ENCODE measurements at places on chromosomes 1 and 21.

GRCh38 chr1:155968670-155969069 is 9.7 kb downstream of the ARHGEF2 start:
- no peak for DNase-seq

DNA sequence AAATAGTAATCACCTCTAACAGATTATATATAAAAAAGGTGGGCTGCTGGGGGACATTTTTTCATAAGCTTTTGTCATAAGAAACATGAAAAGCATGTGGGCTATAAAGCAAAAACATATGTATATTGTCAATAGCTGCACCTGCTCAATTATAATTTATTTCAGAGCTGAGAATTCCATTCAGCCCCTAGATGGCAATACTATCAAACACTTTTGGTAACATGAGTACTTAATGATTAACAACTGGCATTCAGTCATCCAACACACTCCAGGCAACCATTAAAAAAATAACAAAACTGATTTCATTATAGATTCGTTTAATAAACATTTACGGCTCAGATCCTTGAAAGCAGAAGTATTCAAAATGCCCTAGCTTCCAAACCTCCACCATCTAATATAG is 115.1 kb downstream of the KCTD3 start:
- DNase-seq: no peak

DNA sequence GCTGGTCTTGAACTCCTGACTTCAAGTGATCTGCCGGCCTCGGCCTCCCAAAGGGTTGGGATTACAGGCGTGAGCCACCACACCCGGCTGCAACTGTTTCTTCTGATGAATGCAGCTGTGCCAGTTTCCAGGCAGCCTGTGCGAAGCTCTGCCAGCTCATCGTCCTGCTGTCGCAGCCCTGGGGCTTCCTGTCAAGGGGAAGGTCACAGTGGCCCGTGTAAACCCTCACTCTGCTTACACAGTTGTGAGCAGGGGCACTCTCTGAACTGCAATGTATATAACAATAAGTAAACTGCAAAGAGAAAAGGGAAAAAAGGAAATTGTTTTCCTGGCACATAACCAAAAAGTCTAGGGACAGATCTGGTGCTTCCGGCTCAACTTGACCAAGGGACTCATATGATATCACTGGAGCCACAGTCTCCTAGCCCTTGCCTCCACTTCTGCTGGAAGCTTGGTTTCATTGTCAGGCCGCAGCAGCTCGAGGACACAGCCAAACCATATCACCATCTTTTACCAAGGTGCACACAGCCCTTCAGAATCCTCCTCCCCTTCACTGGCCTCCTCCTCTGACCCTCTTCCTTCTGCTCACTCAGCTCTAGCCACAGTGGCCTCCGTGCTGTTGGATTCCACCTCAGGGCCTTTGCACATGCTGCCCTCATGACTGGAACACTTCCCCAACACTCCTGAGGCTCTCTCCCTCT is 22.8 kb upstream of the LBR start:
- no peak for DNase-seq

GRCh38 chr1:59156526-59157199 is 140.2 kb upstream of the FGGY start:
- DNase-seq: no peak

GRCh38 chr1:205837382-205837970 is 12.5 kb downstream of the PM20D1 start:
- no peak for DNase-seq

DNA sequence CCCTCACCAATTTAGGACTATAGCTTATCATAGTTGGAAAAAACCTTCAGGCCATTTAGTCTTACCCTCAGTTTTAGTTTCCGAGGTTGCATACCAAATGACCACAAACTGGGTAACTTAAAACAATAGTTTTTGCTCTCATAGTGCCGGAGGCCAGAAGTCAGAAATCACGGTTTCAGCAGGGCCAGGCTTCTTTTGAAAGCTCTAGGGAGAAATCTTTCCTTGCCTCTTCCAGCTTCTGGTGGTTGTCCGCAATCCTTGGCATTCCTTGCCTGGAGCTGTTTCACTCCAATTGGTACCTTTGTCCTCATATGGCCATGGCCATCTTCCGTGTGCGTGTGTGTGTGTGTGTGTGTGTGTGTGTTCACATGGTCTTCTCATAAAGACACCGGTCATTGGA is 12.4 kb upstream of the PLXNA2 start:
- DNase-seq: no peak

DNA sequence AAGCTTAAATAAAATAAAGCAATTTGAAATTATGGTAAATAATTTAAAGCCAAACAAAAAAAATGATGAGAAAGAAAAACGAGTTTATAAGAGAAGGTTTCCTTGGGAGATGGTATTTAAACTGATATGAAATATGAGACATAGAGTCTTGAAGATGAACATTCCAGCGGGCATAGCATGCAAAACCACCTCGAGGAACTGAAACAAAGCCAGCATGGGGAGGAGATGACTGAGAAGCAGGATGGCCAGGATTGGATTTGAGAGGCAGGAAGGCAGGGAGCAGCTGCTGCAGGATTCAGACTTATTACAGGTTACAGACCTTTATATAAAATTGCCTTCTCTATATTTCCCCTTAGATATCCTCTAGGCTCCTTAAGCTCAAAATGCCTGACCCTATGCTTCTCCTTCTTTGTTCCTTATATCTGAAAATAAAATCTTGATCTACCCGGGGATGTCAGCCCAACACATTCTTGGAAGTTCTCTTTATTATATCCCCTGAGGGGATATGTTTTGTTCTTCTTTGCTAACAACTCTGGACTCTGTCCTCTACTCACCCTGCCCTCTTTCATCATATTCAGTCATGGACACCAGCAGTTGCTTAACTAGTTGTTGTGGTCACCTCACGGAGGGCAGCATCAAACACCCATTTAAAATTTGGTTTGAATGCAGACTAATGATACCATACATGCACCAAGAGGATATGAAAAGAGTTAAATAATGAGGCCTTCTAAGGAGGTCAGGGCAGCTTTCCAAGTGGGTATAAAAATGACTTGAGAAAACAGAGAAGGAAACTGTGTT is 719.1 kb upstream of the B3GALT2 start:
- no peak for DNase-seq

- DNase-seq: no peak
Observed at GRCh38 chr1:203148127-203148526, 20.6 kb downstream of the ADORA1 start.

Measured in activated naive CD4-positive, alpha-beta T cell (primary cell).